Neural crest cell (in vitro differentiated cells): ENCODE measurements at places on chromosomes 5 and 9. TPM values are rescaled to one million over a fixed set of nuclear protein-coding genes. Genes with fewer than 3 reads are reported as not detected.

- no peaks in the 10 kb centered on the region for H3K36me3 ChIP-seq
- H3K4me1 ChIP-seq: peaks cover 13% of the 10 kb centered on the region
- no peak overlapping the region for H3K27ac ChIP-seq
- no peak overlapping the region for H3K4me3 ChIP-seq
Observed at GRCh38 chr5:142020122-142020659, 7.4 kb upstream of the GNPDA1 start.

GRCh38 chr5:14148890-14149671 lies 5.9 kb downstream of the TRIO start:
- H3K27ac ChIP-seq: peak overlapping the region; percentile 7
- no peaks in the 10 kb centered on the region for H3K36me3 ChIP-seq
- no peaks in the 10 kb centered on the region for H3K27me3 ChIP-seq
- H3K4me3 ChIP-seq: peak overlapping the region; percentile 49

DNA sequence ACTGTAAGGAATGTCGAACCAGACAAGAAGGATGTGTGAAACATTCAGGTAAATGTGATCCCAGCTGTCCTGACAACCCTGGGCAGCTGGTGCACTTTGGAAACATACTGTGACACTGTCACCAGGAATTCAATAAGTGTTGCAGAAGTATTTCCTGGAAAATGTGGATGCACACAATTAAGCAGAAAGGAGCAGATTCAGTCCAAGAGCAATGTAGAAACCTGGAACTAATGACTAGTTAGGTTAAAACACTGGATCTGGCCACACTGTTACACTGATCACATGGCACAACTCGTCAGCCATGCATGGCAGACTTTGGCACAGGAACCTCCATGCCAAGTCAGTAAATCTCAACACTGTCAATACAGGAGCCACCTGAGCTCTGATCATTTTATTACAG lies 109.0 kb downstream of the FAM174A start:
- no peak overlapping the region for H3K27ac ChIP-seq
- H3K4me1 ChIP-seq: peaks cover 11% of the 10 kb centered on the region
- no peak overlapping the region for H3K4me3 ChIP-seq
- DNase-seq: no peak
- no peaks in the 10 kb centered on the region for H3K36me3 ChIP-seq

GRCh38 chr9:129962889-129963703 lies 79.9 kb downstream of the FNBP1 start:
- H3K4me1 ChIP-seq: peaks cover 58% of the 10 kb centered on the region
- no peaks in the 10 kb centered on the region for H3K27me3 ChIP-seq
- peak overlapping the region; percentile 83 for H3K4me3 ChIP-seq
- DNase-seq: no peak

DNA sequence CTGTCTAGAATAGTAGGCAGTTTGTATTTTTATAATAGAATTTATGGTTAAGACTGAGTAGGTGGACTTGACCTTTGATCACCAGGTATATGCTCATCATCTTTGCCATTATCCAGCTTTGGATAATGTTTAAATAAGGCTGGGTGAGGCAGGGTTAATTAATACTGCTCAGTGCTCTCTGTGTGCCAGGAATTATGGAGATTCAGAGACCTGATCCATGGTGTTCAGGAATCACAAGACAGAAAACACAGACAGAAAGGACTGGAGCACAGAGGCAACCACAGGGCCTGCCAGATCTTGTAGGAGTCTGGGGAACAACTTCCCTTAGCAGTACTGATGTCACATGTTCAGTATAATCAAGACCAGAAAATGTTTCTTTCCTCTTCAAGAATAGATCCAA lies 186.3 kb upstream of the ADCY2 start:
- no peaks in the 10 kb centered on the region for H3K36me3 ChIP-seq
- no peak overlapping the region for H3K27ac ChIP-seq
- no peaks in the 10 kb centered on the region for H3K4me1 ChIP-seq
- H3K27me3 ChIP-seq: peaks cover 3% of the 10 kb centered on the region
- no peak overlapping the region for H3K4me3 ChIP-seq
- no peak for DNase-seq

- H3K27ac ChIP-seq: peak overlapping the region; percentile 99
- DNase-seq: no peak
- peak overlapping the region; percentile 86 for H3K4me3 ChIP-seq
- H3K4me1 ChIP-seq: peaks cover 26% of the 10 kb centered on the region
- H3K27me3 ChIP-seq: no peaks in the 10 kb centered on the region
- peaks cover 10% of the 10 kb centered on the region for H3K36me3 ChIP-seq
Observed at GRCh38 chr5:56908942-56909293, 478 bp upstream of the SETD9 start.

- H3K4me1 ChIP-seq: peaks cover 5% of the 10 kb centered on the region
- no peaks in the 10 kb centered on the region for H3K27me3 ChIP-seq
- no peak for DNase-seq
- no peak overlapping the region for H3K27ac ChIP-seq
- peaks cover 3% of the 10 kb centered on the region for H3K36me3 ChIP-seq
Observed at GRCh38 chr5:52728224-52728623, 59.5 kb upstream of the ITGA1 start.

DNA sequence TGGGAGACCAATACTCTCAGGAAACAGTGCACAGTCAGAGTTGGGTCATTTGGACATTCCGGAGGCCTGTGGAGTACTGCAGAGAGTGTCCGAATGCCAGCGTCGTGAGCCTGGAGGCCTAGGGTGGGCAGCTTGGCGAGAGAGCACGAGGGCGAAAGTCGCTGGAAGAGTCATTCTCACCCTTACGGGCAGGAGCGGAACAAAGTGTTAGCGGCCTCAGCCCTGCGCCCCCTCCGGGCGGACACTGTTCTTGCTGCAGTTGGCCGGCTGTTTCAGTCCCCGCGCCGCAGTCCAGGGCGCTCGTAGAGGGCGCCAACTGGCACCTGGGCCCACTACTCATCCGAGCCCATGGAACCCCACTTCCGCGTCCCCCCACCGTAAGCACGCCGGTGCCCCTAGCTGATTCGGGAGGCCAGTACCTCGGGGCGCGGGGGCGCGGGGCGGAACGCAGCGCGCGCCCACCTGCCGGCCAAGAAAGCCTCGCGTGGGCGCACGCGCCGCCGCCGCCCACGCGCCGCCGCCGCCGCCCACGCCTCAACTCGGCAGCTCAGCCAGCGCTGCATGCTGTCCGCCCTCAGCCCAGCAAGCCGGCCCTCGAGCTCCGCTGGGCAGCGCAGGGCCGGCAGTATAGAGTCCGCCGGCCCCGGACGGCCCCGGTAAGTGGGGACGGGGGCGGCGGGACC lies 99.7 kb upstream of the CCL21 start:
- no peaks in the 10 kb centered on the region for H3K36me3 ChIP-seq
- peaks cover 77% of the 10 kb centered on the region for H3K27me3 ChIP-seq
- peaks cover 4% of the 10 kb centered on the region for H3K4me1 ChIP-seq
- no peak overlapping the region for H3K27ac ChIP-seq

DNA sequence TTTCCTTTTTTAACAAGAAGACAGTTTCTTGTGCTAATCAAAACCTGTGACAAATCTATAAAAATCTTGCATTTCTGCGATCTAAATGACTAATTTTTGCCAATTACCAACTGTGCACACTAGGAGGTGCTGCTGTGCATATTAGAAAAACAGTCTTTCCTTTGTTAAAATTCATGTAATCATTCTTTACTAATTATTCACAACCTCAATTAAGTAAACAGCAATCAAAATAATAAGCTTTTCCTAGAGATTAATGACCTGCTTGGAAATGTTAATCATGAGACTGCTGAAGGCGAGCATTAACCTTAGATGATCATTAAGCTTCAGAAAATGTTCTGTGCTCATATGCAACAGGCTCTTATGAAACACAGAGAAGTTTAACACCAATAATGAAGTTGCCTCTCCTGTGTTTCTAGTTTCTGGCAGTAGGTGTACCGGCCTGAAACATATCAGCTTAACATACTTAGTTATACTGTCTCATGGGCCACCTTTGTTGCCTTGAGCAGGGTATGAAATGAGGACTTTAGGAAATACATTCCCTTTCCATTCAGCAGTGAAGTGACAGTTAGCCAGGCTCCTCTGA lies 17.7 kb downstream of the RFESD start:
- H3K27me3 ChIP-seq: no peaks in the 10 kb centered on the region
- H3K4me3 ChIP-seq: no peak overlapping the region
- H3K27ac ChIP-seq: no peak overlapping the region
- peaks cover 4% of the 10 kb centered on the region for H3K4me1 ChIP-seq
- no peaks in the 10 kb centered on the region for H3K36me3 ChIP-seq

GRCh38 chr5:56757077-56757476 lies 58.3 kb upstream of the MAP3K1 start:
- H3K36me3 ChIP-seq: peaks cover 2% of the 10 kb centered on the region
- no peak overlapping the region for H3K27ac ChIP-seq
- no peaks in the 10 kb centered on the region for H3K27me3 ChIP-seq
- H3K4me1 ChIP-seq: peaks cover 16% of the 10 kb centered on the region
- DNase-seq: no peak
- no peak overlapping the region for H3K4me3 ChIP-seq

DNA sequence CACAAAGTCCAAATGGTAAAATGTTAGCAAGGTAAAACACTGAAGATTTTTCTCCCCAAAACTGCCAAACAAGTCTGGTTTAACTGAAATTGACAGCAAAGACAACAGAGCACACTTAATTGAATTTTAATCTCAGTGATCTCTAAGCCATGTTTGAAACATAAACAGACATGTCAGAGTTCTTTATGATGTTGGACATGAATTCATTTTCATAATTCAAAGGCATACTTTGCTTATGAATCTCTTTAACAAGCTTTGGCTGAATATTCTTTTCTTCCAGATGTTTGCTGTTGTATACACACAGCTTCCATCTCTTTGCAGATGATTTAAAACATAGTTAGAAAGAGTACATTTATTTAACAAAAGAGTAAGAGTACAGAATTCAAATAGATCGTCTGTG lies 509.1 kb downstream of the RAB3C start:
- H3K27me3 ChIP-seq: no peaks in the 10 kb centered on the region
- no peak overlapping the region for H3K27ac ChIP-seq
- no peak for DNase-seq
- no peaks in the 10 kb centered on the region for H3K4me1 ChIP-seq

The TNC gene
- total RNA-seq: 0.16 and 0.30 TPM in 2 replicates

The GDNF gene
- total RNA-seq: 0.30 and 0.65 TPM in 2 replicates

The RETREG1 gene
- total RNA-seq: 4.6 and 6.2 TPM in 2 replicates

The ANKRD34B gene
- total RNA-seq: 0.05 TPM in 1 of 2 replicates, not detected in the other

The PARP8 gene
- total RNA-seq: 31.0 and 39.7 TPM in 2 replicates
